ENCODE measurements at places on chromosomes 5 and 9. TPM values are rescaled to one million over a fixed set of nuclear protein-coding genes. Genes with fewer than 3 reads are reported as not detected.

DNAJC21 gene
- 24.5 TPM for total RNA-seq

CCL27 gene
- 357 TPM for total RNA-seq

FST gene
- 6.2 TPM for total RNA-seq

IFNK gene
- total RNA-seq: not detected

TPPP gene
- 12.7 TPM for total RNA-seq

IRF1 gene
- 20.4 TPM for total RNA-seq

CCNJL gene
- total RNA-seq: 1.2 TPM

FOXD4 gene
- total RNA-seq: not detected

SH3GL2 gene
- not detected for total RNA-seq

ZCCHC7 gene
- total RNA-seq: 22.4 TPM

SETX gene
- 28.8 TPM for total RNA-seq

TMOD1 gene
- total RNA-seq: 3.8 TPM

CENPH gene
- 5.4 TPM for total RNA-seq

C9orf153 gene
- total RNA-seq: not detected

RNF180 gene
- total RNA-seq: 11.3 TPM

CATSPER3 gene
- total RNA-seq: not detected

OSMR gene
- total RNA-seq: 23.6 TPM

LHX6 gene
- total RNA-seq: 3.3 TPM

IDNK gene
- total RNA-seq: 10.2 TPM

GOLPH3 gene
- total RNA-seq: 70.3 TPM

CYLC2 gene
- not detected for total RNA-seq

CAMK4 gene
- not detected for total RNA-seq

TOPORS gene
- total RNA-seq: 29.0 TPM

ADGRD2 gene
- total RNA-seq: not detected

INVS gene
- total RNA-seq: 22.8 TPM

FNBP1 gene
- total RNA-seq: 23.7 TPM

AJM1 gene
- 1.6 TPM for total RNA-seq

PCDHA13 gene
- not detected for total RNA-seq

TRIM7 gene
- 79.0 TPM for total RNA-seq

ADAMTSL2 gene
- 0.31 TPM for total RNA-seq

SRP19 gene
- 28.6 TPM for total RNA-seq

MED27 gene
- 20.3 TPM for total RNA-seq

FBXL7 gene
- total RNA-seq: 5.9 TPM

TRIP13 gene
- 3.7 TPM for total RNA-seq
